ENCODE measurements at places on chromosomes 3 and 15. TPM values are rescaled to one million over a fixed set of nuclear protein-coding genes. Genes with fewer than 3 reads are reported as not detected.

DNA sequence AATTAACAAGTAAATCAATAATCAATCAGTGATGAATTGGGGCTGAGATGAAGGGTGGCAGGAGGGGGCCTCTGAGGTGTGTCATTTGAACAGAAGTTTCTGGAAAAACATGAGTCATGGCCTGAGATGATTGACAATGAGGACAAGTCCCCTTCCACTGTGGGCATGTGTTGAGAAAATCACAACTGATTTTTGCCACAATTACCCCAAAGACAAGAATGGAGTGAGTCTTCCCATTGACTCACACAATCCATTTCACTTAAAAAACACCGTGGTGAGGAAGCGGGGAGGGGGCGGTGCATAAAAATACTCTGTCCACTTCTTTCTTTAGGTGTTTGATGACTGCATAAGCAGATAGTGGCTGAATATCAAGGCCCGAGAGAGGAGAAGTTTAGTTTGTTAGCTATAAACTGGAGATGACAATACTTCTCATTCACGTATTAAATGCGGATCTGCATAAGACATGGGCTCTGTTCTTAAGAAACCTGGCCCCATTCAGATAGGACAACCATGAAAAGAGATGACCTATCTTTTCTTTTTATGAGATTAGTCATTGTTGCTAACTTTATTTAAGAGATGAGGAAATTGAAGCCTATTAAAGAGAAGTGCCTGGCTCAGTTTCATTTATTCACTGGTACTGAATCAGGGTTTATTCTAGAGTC lies 34.7 kb downstream of the SHC4 start:
- peak; percentile 88 for DNase-seq

- DNase-seq = peak; percentile 12
Measured at GRCh38 chr15:80309769-80310384, 57.9 kb upstream of the CTXND1 start.

DNA sequence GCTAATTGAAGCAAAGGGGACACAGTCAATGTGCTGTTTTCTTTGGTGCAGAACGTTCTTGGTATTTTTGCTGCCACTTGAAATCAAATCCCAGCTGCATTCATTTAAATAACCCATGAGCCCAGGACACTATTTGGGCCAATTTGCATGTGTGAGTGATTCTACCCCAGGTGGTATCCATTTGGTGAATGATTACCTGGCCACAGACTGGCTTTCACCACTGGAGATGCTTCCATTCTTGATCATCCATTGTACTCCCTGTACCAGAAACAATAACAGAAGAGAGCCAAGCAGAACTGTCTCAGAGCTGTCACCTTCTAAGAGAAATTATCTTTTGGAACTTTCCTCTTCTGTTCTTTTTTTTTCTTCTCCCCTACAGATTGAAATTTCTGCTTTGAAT lies 139.7 kb upstream of the RARB start:
- no peak for DNase-seq

The TAGLN3 gene
- total RNA-seq = 3.2 TPM

GRCh38 chr3:119817583-119818363 lies 35.9 kb downstream of the NR1I2 start:
- DNase-seq = no peak

DNA sequence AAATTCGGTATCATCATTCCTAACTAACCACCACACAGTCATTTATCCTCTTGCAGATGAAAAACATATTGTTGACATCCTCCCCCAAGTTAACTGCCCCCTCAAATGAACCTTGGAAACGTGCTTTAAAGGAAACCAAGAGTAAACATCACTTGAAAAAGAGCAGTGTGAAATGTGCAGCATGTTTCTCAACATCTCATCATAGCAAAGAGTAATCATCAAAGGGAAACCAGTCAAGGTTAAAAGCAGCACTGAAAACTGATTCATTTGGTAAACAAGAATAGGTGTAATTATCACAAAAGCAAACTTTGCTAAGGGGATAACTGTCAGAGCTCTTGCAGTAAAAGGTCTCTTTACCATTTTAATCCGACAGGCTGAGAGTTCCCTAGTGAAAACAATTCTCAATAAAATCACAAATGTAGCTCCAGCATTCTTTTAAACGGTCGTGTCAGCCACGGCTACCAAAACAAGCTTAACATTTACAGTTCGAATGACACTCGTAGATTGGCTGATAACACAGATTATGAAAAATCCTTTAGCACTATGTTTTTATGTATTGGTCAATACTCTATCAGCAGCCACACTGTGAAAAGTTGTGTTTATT lies 461.0 kb downstream of the GBE1 start:
- no peak for DNase-seq

GRCh38 chr3:195001961-195002861 lies 268.7 kb downstream of the XXYLT1 start:
- DNase-seq = peak; percentile 39

The KLF15 gene
- not detected for total RNA-seq

- DNase-seq = peak; percentile 96
Measured at GRCh38 chr3:195030791-195031321, 240.1 kb downstream of the XXYLT1 start.

DNA sequence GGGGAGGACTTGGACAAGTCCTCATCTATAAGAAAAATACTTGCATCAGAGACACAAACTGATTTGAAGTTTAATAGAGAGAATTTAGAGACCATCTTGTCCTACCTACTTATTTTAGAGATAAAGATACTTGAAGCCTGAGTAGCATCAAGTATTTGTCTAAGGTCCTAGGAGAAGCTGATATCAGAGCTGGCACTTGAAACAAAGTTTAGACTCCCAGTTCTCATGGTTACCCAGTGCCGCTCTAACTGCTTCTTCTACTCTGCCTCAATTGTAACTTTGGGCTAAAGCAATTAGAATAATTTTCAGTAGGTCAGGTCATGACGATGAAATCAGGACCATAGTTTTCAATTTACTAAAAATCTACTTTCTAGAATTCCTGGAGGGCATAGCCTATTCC lies 123.9 kb upstream of the CADPS start:
- no peak for DNase-seq

- DNase-seq = peak; percentile 47
Measured at GRCh38 chr15:58472821-58473581, 41.2 kb downstream of the LIPC start.

The MEX3B gene
- 4.1 TPM for total RNA-seq

DNA sequence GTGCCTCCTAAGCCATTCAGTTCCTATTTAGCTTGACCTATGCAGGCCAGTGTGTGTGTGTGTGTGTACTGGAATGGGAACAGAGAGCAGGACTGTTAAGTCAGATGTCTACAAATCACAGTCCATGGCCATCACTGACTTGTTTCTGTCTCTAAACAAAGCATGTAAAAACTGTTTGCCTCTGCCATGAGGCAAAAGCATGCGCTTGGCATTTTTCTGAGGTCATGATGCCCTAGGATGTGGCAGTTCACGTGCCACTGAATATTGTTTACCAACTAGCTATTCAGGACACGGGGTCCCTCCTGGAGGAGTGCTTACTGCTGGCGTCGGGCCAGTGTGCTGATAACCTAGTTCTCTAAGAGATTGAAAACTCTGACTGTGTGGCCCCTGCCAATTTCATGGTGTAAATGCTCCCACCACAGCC lies 8.2 kb upstream of the ATP13A3 start:
- DNase-seq = peak; percentile 43

- DNase-seq = no peak
Measured at GRCh38 chr3:2090095-2090911, 8.4 kb upstream of the CNTN4 start.

The ZDHHC3 gene
- 56.7 TPM for total RNA-seq

DNA sequence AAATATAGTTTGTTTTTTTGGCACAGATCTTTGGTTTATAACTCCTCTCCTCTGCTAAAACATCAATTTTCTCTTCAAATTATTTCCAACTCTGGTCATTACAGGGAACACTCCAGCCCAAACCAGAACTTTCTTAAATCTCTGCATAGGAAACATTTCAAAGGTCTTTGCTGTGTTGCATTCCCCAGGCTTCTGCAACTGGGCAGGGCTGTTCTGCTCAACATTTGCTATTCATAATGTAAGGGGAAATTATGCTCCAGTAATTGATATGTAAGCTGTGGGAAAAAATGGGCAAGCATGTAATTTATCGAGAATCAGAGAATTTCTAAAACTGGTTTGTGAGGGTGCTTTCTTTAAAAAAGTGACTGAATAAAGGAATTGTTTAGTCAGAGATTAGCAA lies 410.4 kb downstream of the TUSC7 start:
- DNase-seq = no peak

GRCh38 chr3:30124435-30125370 lies 481.7 kb upstream of the TGFBR2 start:
- peak; percentile 82 for DNase-seq

The THRB gene
- total RNA-seq = 1.3 TPM

The OXTR gene
- 68.4 TPM for total RNA-seq

DNA sequence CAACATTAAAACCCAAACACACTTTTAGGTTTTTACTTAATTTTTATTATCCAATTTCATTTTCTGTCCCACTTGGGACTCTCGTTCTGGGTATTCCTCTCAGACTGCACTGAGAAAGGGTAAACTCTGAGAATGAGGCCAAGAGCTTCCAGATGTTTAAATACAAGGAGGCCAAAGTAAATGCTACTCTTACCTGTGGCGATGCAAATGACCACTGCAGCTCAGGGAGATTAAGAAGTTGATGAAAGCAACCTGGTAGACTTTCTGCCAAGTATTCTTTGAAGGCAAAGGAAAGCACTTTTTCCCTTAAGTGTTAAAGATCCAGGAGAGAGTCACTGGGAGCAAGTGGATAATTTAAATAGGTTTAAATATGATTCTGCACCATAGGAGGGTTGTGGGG lies 39.1 kb downstream of the NPTN start:
- DNase-seq = no peak

The SYNPR gene
- not detected for total RNA-seq

DNA sequence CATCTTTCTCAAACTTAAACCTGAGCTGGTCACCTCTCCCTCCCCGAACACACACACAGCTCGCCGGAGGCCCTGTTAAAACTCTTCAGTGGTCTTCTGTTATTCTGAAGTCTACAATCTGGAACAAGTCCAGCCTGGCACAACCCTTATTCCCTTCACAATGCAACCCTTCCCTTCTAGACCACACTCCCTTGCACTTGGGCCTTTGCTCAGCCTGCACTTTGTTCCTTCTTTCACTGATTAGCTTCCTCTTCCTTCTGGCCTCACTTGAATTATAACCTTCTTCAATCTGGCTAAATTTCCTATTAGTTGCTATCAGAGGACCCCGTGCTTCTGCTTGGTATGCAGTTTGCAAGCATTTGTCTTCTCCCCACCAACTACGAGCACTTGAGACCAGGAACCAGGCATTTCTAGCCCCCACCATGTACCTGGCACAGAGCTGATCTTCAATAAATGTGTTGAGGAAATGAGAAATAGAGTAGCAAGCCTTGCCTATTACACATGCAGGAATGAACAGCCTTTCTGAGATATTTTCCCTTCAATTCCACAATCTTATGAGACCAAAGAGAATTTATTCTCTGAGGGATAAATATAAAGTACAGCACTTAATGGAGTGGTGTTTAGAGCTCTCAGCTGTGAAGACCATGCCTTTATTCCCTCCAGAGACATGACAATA lies 663.1 kb upstream of the ADAMTS9 start:
- DNase-seq = no peak

DNA sequence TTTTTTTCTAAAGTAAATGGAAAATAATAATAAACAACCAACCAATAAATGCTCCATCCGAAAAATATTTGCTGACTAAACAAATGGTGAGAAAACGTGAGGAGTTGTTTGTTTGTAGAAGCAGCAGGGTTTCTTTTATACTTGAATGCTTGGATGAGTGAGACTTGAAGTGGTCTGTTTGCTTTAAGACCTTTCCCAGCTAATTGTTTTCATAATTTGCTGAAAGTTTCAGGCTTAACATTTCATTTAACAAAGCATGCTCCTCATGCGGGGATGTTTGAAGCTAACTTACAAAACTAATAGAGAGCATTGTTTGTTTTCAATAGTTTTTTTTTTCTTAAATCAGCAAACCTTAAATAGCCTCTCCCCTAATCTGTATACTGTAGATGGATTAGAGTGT lies 484.6 kb downstream of the ROBO2 start:
- no peak for DNase-seq

The CCDC54 gene
- not detected for total RNA-seq

GRCh38 chr15:82873000-82873680 lies 63.7 kb downstream of the WHAMM start:
- DNase-seq = no peak

GRCh38 chr3:25513642-25514266 lies 85.7 kb downstream of the RARB start:
- DNase-seq = no peak

The AQR gene
- 16.1 TPM for total RNA-seq

- DNase-seq = no peak
Measured at GRCh38 chr3:156140001-156140595, 19.7 kb downstream of the KCNAB1 start.

- DNase-seq = no peak
Measured at GRCh38 chr3:100046986-100047385, 67.3 kb downstream of the FILIP1L start.

- DNase-seq = peak; percentile 76
Measured at GRCh38 chr15:65583701-65584100, 27.2 kb downstream of the INTS14 start.

The DCBLD2 gene
- total RNA-seq = 529 TPM

The LYZL4 gene
- not detected for total RNA-seq

DNA sequence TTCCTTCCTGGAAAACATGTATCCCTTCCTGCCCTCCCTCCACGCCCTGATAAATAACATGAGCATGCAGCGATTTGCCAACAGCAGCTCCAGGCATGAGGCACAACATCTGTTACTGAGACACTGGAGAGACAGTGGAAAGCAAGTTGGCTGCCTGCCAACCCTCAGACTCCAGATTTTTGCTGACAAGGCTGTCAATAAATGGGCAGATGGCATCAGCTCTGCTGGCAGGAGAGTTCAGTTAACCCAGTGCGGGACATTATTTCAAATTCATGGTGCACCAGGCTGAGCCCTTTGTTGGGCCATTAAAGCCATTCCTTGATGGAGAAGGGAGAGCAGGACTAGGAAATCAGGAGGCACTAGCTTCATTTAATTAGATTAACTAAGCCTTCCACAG lies 293.3 kb downstream of the MEX3B start:
- DNase-seq = no peak

DNA sequence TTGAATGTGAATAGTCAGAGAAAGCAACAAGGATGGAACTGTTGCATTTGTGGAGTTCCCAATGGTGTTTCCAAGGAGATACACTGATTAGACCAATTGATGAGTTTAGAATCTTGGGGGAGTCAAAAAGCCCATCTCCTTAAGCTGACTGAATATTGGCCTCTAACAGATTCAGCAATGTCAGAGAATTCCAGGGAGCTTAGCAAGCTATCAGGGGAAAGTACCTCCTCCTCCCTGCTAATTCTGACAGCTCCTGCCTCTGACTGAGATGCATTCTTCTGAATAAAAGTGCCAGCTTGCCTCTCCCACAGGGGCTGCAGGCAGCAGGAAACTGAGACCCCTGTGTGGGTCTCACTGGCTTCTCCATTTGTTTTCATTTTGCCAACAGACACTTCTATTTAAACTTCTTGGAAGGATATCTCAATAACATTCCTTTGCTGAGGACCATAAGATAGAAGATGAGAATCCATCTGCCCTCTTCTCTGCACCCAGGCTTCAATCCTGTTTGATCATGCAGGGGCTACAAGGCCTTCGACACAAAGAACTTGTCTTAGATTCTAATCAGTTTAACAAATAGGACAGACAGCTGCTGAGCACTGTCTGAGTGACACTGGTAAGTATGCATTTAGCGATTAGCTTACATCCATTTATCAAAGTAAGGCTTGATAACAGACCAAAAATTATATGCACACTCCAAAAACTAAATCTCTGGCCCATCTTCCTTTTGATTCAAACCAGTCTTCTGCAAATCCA lies 1080.8 kb downstream of the TUSC7 start:
- no peak for DNase-seq

The FBXL2 gene
- total RNA-seq = 3.8 TPM

GRCh38 chr15:100867433-100867832 lies 12.2 kb upstream of the ALDH1A3 start:
- peak; percentile 66 for DNase-seq

Data from M059J (cell line).